Left kidney (tissue), 8 donors: ENCODE measurements at places on chromosomes 7 and 10. TPM values are rescaled to one million over a fixed set of nuclear protein-coding genes. Genes with fewer than 3 reads are reported as not detected.

Gene VENTX
- polyA plus RNA-seq, result 0.18 TPM

Gene SHOC2
- polyA plus RNA-seq, result 40.6 TPM

Gene GIMAP6
- 13.8 TPM for polyA plus RNA-seq

Gene MBLAC1
- polyA plus RNA-seq, result 1.3 TPM

Gene POLD2
- 108 TPM for polyA plus RNA-seq

Gene SMARCD3
- polyA plus RNA-seq, result 80.6 TPM

Gene TYW1B
- polyA plus RNA-seq, result 8.6 TPM

Gene RPA3
- polyA plus RNA-seq, result 61.9 TPM

Gene EIF3B
- polyA plus RNA-seq, result 187 TPM

Gene GIMAP2
- polyA plus RNA-seq, result 7.2 TPM

Gene OR9A2
- polyA plus RNA-seq, result not detected

Gene FRMD4A
- 85.8 TPM for polyA plus RNA-seq

Gene CPA4
- polyA plus RNA-seq, result 0.55 TPM

Gene FKBP6
- 0.60 TPM for polyA plus RNA-seq

Gene SEMA3E
- polyA plus RNA-seq, result 1.3 TPM

Gene PTPN20
- polyA plus RNA-seq, result 7.3 TPM

Gene SPDYE9
- polyA plus RNA-seq, result 1.5 TPM

Gene INMT
- 1.1 TPM for polyA plus RNA-seq

Gene GIMAP7
- 12.4 TPM for polyA plus RNA-seq

Gene ADRA2A
- 2.9 TPM for polyA plus RNA-seq

Gene CYP2C8
- 12.4 TPM for polyA plus RNA-seq

Gene SLC26A3
- 0.10 TPM for polyA plus RNA-seq

Gene THSD7A
- 86.9 TPM for polyA plus RNA-seq

Gene PRSS37
- polyA plus RNA-seq, result 0.73 TPM

Gene JAKMIP3
- 0.25 TPM for polyA plus RNA-seq

Gene HGF
- polyA plus RNA-seq, result 2.3 TPM

Gene TRIM56
- 19.9 TPM for polyA plus RNA-seq

Gene LIPN
- polyA plus RNA-seq, result not detected

Gene LIPF
- 0.47 TPM for polyA plus RNA-seq

Gene MAT1A
- 1.2 TPM for polyA plus RNA-seq

Gene UNC5B
- polyA plus RNA-seq, result 45.4 TPM

Gene PALD1
- polyA plus RNA-seq, result 10.1 TPM

Gene PLXNA4
- polyA plus RNA-seq, result 15.6 TPM

Gene ALOX5
- polyA plus RNA-seq, result 3.5 TPM

Gene FBXO24
- 2.6 TPM for polyA plus RNA-seq

Gene METTL27
- 5.1 TPM for polyA plus RNA-seq

Gene CLCN1
- 0.35 TPM for polyA plus RNA-seq

Gene PLA2G12B
- 10.4 TPM for polyA plus RNA-seq

Gene DENND11
- polyA plus RNA-seq, result 40.2 TPM

Gene RASSF4
- 31.1 TPM for polyA plus RNA-seq

Gene TAS2R5
- polyA plus RNA-seq, result 8.2 TPM

Gene CALN1
- polyA plus RNA-seq, result 1.5 TPM

Gene PRR15
- 2.6 TPM for polyA plus RNA-seq

Gene STN1
- polyA plus RNA-seq, result 24.1 TPM

Gene FAM171A1
- polyA plus RNA-seq, result 93.2 TPM

Gene MTPN
- polyA plus RNA-seq, result 163 TPM

Gene SAMD9L
- polyA plus RNA-seq, result 4.1 TPM

Gene POR
- polyA plus RNA-seq, result 53.7 TPM

Gene OR2A1
- 1.2 TPM for polyA plus RNA-seq

Gene CALHM3
- polyA plus RNA-seq, result not detected

Gene PRRT4
- polyA plus RNA-seq, result 0.81 TPM

Gene TMEM130
- 2.8 TPM for polyA plus RNA-seq

Gene ZNF488
- polyA plus RNA-seq, result 5.8 TPM

Gene PON1
- 0.33 TPM for polyA plus RNA-seq

Gene CCDC172
- not detected for polyA plus RNA-seq

Gene RBAK
- 28.8 TPM for polyA plus RNA-seq

Gene ZNF438
- polyA plus RNA-seq, result 9.3 TPM

Gene NCOA4
- polyA plus RNA-seq, result 223 TPM
